ENCODE measurements at places on chromosomes 13 and 19.

- DNase-seq, result no peak
Observed at GRCh38 chr13:84191139-84191538, 308.9 kb upstream of the SLITRK1 start.

DNA sequence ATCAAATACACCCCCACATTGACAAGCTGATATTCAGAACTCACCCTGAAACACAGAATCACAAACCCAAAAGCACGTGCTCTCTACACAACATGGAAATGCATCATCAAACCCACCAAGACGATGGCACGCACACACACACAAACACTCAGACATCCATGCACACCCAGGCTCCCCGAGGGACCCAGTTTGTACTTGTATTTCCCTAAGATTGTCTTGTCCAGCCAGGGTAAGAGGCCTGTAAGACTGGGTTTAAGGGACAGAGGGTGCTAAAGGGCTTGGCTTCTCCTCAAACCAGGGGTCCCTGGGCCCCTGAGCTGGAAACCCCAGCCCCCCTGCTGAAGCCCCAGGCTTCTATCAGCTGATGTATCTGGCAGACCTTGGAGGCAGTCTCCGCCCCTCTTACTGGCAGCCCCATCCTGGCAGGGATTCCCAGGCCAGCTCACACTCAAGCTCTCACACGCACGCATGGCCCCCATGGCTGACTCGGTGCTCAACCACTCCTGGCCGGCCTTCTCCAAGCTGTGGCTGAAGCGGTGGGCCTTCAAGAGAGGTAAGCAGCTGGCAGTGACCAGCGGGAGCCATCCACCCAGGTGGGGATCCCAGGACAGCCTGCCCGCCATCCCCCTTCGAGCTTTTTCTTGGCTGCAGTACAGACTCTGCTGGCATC is 6.5 kb downstream of the ARHGEF18 start:
- no peak for DNase-seq

- DNase-seq, result no peak
Observed at GRCh38 chr19:13417054-13417453, 89.2 kb downstream of the CACNA1A start.

DNA sequence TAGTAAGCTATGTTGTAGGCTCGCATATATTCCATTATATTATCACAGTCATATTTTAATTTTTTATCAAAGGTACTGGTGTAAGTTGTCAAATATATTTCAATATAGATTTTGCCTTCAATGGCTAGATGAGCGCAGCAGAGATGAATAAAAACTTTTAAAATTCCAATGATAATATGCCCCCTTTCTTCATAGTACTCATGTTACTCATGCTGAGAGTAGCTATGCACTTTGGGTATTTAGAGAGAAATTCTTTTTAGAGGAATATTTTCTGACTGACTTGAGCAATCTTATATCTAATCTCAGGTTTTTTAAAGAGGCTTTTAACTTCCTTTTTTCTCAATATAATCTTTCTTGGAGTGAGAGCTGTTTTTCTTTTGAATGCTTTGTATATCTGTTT is 11.4 kb downstream of the ZNF254 start:
- DNase-seq, result no peak

- no peak for DNase-seq
Observed at GRCh38 chr13:77969299-77969698, 50.7 kb upstream of the EDNRB start.

DNA sequence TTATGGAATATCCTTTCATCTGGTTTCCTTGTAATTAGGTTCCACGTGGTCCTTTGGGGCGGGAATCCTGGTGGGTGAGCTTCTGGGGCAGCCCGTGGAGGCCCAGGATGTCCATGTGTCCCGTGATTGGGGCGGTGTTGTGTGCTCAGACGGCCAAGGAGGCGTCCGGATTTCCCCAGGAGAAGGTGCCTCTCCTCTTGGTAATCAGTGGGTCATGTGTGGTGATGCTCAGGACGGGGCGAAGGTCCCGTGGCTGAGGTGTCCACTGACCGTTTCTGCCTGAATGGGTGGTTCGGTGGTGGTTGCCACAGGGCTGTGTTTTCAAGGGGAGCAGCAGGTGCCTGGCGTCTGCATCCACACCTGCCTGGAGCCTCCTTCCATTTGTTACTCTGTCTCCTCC is 52.2 kb upstream of the F7 start:
- DNase-seq, result no peak

DNA sequence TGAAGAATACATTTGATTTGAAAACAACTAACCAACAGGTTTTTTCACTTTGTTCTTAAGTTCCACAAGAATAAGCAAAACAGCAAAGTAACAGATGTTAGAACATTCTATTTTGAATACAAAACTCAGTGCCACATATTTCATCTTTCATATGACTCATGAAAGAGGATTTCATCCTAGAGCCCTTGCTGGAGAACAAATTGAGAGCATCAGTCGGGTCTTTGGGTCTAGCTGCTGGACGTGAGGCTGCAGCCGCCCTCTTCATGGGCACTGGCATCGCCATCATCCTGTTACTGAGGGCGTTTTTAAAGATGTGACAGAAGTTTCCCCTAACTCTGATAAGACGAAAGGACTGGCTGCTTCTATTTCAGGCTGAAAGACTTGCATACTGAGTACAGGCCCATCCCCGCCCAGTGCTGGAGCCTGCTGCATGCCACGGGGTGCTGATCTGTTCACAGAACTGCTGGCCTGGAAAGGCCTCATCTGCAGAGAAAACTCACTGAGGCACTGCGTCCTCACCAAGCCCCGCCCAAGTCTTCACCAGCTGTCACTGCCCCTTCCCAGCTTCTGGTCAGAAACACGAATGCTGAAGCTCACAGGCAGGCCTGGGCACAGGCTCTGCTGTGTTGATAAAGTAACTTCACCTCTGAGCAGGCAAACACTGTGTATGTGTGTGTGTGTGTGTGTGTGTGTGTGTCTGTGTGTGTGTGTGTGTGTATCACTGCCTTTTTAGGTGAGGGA is 101.4 kb downstream of the TUBGCP3 start:
- DNase-seq, result no peak

- DNase-seq, result no peak
Observed at GRCh38 chr13:75174481-75174880, 307.5 kb downstream of the TBC1D4 start.

DNA sequence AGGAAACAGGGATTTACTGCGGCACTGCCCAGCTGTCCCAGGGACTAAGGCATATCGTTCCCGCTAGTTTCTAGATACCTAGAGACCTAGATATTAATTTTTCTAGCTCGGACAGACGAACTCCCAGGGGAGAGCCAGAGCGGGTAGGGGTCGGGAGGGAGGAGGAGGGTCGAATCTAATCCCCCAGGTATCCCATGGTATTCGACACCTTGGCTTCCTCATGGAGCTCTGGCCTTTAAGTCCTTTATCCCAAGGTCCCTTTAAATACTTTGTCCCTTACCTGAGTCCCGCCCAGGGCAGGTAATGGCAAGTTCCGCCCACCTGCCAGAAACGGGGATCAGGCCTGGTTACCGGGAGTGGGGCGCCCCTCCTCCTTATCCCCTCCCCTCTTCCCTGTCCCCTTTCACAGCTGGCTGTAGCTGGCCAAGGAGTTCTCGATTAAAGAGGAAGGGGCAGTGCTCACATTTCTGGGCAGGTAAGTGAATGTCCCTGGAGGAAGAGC is at the start of gene PRRG2:
Gene PRRG2 (plus strand): TSS at position 310 of the 502 bp plus-strand sequence. CDS start 1,904 bp downstream, outside the sequence.
- no peak for DNase-seq

DNA sequence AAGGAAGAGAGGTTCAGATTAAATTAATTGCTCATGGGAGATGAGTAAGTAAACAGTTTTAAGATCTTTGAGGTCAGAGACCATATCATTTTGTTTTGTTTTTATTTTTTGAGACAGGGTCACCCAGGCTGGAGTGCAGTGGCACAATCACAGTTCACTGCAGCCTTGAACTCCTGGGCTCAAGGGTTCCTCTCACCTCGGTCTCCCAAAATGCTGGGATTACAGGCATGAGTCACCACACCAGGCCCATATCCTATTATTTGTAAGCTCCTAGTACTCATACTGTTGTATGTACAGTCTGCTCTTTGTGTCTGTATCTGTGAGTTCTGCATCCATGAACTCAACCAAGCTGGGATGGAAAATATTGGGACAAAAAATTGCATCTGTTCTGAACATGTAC is 6.0 kb upstream of the RASL11A start:
- DNase-seq, result no peak

- DNase-seq, result peak; percentile 23
Observed at GRCh38 chr19:18086590-18087138, at the start of gene IL12RB1. TSS of gene IL12RB1 (minus strand) at chr19:18086934. CDS start at chr19:18086823, 111 bp downstream.

GRCh38 chr19:542173-542866 is 1.5 kb upstream of the GZMM start:
- no peak for DNase-seq

GRCh38 chr19:46546194-46546896 is 50.7 kb upstream of the PNMA8B start:
- no peak for DNase-seq

DNA sequence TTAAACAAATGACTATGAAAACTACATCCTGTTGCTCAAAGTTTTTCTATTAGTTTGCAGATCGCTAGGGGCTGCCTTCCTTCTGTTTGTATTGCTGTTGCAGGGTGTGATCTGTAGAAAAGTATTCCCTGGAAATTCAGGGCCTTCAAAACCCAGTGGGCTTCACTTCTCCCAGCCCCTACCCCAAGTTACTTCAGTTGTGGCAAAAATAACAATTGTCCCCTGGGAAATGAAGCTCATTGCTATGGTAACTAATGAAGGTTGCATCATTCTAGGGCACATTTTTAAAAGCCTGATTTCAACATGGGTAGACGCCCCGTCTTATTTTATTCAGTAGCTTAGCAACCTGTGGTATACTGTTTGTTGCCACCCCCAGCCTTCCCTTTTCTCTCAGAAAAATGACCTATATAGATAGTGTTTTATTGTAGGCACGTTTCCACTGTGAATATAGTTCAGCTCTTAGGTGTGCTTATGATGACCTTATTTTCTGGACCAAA is 60.9 kb downstream of the WDFY2 start:
- DNase-seq, result peak; percentile 42

DNA sequence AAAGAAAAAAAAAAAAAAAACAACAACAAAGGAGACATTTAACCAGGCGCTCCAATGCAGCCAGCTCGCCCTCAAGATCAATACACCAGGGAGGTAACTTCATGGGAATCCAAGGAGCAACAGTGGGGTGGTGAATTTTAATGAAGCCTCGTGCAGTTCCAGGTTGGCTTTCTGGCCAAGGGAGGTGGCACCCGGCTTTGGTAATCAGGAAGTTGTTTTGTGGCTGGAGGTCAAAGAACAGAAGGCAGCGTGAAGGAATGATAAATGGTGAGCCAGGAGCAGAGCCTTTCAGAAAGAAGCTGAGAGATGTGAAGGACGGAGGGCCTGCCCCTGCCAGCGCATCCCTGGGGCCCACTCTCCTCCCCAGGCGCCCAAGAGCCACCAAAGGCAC is 188.2 kb upstream of the TSC22D1 start:
- no peak for DNase-seq

GRCh38 chr13:90562443-90562842 is 785.0 kb upstream of the MIR17HG start:
- DNase-seq, result no peak

- DNase-seq, result no peak
Observed at GRCh38 chr19:10538204-10538983, 5.3 kb upstream of the ATG4D start.

- DNase-seq, result no peak
Observed at GRCh38 chr19:42561512-42561911, 33.2 kb downstream of the CEACAM8 start.

DNA sequence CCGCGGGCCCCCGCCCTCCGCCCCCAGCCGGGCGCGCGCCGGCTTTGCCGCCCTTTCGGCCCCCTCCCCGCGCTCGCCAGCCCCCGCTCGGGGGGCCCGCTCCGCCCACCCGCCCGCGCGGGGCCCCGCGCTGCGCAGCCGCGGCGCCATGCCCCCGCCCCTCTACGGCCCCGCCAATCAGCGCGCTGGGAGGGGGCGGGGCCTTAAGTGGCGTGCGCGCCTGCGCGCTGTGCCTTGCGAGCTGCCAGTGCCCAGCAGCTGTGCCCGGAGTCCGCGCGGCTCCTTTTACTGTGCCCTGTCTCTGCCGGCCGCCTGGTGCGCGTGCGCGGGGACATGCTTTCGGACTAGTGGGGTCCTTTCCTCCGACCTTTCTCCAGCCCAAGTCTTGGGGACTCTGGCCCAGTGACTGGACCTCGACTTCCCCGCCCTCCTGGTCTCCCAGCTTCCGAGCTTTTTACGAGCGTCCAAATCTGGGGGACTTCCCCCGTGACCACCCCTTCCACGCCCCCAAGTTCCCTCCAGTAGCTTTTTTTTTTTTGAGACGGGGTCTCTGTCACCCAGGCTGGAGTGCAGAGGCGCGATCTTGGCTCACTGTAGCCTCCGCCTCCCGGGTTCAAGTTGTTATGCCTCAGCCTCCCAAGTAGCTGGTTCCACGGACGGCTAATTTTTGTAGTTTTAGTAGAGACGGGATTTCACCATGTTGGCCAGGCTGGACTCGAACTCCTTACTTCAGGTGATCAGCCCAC is at the start of gene MBD3:
Gene MBD3 (minus strand): TSS at position 111 of the 746 bp plus-strand sequence. CDS start 234 bp downstream, outside the sequence.
- DNase-seq, result peak; percentile 79

GRCh38 chr13:46577696-46578589 is 25.0 kb downstream of the LRCH1 start:
- no peak for DNase-seq

DNA sequence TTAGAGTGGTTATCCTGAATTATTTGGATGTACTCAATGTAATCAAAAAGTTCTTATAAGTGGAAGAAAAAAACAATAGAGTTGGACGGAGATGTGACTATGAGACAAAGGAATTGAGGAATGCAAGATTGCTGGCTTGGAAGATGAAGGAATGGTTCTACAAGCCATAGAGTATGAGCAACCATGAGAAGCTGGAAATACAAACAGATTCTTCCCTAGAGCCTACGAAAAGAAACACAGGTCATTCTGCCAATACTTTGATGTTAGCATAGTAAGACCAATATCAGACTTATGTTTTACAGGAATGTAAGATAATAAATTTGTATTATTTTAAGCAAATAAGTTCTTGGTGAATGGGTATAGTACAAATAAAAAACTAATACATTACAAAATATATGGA is 249.2 kb downstream of the DIAPH3 start:
- DNase-seq, result no peak

GRCh38 chr13:51874651-51875050 is 12.9 kb downstream of the CCDC70 start:
- no peak for DNase-seq

DNA sequence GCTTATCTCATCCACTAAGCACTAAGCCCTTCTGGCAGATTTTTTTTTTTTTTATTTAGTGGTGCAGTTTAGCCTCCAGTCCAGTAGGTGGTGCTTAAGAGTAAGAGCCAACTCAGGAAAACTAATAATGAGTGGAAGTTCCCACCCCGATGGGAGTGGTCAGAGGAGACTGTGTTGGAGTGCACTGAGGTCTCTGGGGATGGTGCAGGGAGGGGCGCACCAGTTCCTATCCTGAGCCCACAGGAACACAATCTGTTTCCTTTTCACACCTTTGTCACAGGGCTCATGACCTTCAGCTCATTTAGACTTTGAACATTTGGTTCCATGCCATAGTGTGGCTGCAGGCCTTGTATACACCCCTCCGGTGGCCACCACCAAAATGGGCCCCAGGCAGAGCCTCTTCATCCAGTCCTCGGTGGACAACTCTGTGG is 367.4 kb downstream of the SPRY2 start:
- DNase-seq, result no peak

- no peak for DNase-seq
Observed at GRCh38 chr19:45613926-45614725, 12.1 kb upstream of the GPR4 start.

Measured in T-helper 1 cell (primary cell).